ENCODE measurements at places on chromosomes 6 and 20.

GRCh38 chr6:136788069-136788902 lies 4.0 kb downstream of the MAP3K5 start:
- no peak for DNase-seq

- no peak for DNase-seq
Observed at GRCh38 chr6:16669227-16669626, 92.0 kb downstream of the ATXN1 start.

DNA sequence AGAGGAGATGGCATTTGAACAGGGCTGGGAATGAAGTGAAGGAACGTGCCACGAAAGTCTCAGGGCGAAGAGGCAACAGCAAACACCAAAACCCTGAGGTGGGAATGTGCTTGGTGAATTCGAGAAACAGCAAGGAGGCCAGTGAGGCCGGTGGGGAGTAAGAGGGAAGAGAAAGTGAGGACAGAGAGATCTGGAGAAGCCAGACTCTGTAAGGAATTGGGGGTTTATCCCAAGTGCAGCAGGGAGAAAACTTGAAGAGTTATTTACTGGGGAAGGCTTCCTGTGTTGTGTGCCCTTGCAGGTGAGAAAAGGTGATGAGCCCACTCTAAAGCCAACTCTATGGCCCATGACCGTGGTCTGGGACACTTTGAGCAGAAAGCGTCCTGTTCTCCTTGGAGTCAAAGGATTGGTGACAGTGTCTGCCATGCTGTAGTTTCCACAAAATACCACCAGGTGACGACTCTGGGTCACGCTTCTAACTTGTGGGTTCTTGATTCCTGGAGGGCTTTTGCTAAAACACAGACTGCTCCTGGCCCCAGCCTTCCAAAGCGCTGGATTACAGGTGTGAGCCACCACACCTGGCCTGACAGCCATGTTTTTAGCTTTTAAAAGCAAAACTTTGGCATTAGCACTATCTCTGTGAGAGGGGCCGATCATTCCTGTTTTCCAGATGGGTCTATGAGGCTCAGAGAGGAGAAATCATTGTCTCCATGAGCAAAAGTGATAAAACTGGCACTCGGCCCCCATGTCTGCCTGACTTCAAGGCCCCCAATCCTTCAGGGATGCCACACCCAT lies 18.0 kb upstream of the CSNK2A1 start:
- no peak for DNase-seq

GRCh38 chr6:63114610-63115211 lies 96.6 kb upstream of the FKBP1C start:
- DNase-seq: no peak

GRCh38 chr20:40638414-40638813 lies 50.6 kb downstream of the MAFB start:
- DNase-seq: no peak

GRCh38 chr6:1832844-1833787 lies 223.4 kb downstream of the FOXC1 start:
- peak; percentile 22 for DNase-seq

DNA sequence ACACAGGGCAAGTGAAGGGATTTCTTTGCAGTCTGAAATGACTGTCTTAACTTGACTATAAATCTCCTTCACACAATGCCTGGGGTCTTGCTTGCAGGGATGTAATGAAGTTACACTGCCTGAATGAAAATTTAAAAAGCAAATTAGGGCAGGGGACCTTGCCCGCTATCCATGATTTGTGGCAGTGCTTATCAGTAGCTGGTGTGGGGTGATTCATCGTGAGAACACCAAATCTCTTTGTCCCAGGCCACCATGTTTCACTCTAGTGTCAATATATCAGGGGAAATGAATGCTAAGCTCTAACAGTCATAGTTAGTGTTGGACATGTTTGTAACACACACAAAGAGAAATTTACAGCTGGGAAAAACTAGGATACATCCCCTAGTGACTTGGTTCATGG lies 713.7 kb upstream of the EPHA7 start:
- no peak for DNase-seq

DNA sequence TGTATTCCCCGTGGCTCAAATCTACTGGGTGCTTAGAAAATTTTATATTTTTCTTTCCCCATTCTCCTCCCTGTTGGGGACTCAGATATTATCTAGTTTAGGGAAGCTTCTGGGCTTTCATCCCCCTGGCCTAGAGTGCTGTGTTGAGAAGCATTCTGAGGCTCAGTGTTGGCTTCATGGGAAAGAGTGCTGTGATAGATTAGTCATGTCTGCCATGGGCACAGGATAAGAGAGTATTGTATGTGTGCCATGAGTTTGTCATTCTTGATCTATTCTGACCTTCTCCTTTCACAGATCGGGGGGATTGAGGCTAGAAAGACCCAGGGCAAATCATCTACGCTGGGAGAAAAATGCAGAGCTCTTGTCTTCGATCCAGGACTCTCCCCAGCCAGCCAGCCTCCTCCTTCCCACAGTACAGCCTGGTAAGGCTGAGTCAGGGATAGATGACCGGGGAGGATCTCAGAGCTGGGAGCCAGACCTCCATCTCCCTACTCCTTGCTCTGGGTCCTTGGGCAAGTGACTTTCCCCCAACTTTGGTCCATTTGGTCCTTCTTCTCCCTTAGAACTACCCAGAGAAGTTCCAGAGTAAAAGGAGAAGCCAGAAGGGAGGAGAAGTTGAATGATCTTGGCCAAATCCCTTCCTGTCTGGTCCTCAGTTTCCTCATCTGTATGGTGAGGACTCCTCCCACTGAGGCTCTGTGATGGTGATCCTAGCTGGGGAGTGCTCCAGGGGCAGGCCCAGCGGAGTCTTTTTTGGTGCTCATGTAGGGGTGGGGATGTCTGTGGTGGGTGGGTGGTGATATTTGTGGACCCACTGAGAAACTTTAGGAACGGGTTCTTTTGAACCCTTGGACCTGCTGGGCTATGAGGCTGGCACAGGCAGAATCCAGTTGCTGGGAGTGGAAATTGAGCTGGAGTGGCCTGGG lies 5.0 kb downstream of the SRC start:
- DNase-seq: no peak

- no peak for DNase-seq
Observed at GRCh38 chr20:20859510-20859909, 147.1 kb upstream of the RALGAPA2 start.

DNA sequence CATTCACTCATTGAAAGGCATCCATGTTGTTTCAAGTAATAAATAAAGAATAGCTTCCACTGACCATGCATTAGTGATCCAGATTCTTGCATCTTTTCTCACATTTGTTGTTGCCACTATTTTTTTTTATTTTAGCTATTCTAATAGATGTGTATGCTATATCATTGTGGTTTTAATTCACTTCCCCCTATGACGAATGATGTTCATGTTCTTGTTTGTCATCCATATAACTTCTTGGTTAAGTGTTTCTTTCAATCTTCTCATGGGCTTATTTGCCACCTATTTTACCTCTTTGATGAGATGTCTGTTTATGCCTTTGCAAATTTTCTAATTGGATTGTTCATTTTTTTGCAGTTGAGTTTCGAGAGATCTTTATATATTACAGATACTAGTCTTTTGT lies 681.2 kb downstream of the HDGFL1 start:
- no peak for DNase-seq

DNA sequence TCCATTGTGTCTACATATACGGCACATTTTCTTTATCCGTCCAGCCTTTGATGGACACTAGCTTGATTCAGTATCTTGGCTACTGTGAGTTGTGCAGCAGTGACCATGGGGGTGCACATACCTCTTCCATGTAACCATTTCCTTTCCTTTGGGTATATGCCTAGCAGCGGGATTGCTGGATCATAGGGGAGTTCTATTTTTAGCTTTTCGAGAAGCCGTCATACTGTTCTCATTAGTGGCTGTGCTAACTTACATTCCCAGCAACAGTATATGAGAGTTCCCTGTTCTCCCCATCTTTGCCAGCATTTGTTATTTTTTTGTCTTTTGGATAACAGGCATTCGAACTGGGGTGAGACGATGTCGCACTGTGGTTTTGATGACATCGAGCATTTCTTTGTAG lies 395.0 kb downstream of the SMOC2 start:
- DNase-seq: no peak

GRCh38 chr20:41063442-41063841 lies 34.8 kb downstream of the TOP1 start:
- DNase-seq: no peak

- DNase-seq: no peak
Observed at GRCh38 chr6:110646951-110647910, 168.0 kb downstream of the CDK19 start.

DNA sequence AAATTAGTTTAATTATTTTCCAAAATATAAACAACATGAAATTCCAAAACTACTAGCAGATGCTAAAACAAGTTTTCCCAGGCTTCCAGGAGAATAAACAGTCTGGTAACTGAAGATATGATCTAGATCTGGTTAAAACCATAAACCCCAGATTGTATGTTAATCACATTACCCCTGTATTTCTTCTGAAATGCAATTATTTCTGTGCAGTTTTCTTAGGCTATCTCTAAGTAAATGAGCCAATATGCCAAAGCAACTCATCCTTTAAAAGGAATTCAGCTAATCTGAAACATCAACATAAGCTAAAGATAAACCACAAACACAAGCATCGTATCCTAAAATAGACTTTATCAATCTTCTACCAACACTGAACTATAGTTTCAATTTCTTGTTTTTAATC lies 44.6 kb upstream of the SENP6 start:
- DNase-seq: no peak

GRCh38 chr20:56359212-56360132 lies 698 bp downstream of the FAM210B start:
- peak; percentile 33 for DNase-seq

GRCh38 chr6:53974941-53975340 lies 136.3 kb upstream of the MLIP start:
- no peak for DNase-seq

DNA sequence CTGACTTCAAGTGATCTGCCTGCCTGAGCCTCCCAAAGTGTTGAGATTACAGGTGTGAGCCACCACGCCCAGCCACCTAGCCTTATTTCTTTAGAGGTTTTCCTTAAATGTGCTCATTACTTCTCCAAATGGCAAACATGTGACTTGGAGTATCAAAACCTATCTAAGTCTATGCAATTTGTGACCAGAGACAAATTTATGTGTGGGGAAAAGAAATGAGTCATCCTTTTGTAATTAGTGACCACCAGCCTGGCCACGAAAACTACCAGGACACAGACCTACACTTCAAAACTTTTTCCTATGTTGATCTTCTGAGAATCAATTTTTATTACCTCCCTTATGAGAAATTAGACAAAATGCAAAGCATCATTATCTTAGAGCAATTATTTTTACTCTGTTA lies 64.6 kb upstream of the OGFRL1 start:
- DNase-seq: no peak

DNA sequence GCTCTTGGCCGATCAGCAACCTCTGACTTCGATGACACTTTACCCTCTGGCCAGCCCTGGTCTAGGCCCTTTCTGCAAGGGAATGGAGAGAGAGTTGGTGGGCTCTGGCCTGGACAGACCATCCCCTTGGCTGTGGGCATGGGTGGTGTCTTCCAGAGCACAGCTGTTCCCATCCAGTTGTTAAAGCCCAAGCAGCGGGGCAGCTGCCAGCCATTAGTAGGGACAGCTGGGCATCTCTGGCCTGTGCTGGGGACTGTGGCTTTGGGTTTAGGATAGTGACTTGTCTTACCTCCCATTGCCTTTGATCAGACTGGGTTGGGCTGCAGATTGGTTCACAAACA lies 2.8 kb downstream of the CDC25B start:
- DNase-seq: no peak

DNA sequence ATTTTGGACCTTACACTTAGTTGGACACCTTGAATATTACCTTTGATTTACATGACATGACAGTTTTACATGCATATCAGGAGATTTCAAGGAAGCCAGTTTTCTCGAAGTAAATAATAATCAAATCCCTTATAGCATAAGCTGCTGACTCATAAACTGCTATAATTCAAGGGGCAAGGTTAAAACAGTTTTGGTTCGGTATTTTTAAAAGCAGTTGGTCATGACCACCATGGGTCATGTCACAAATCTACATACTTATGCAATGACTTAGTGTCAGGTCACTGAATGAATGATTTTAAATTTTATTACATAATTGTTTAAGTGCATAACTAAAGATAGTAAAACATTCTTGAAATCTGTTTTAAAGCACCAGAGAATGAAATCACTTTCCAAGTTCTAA lies 158.0 kb downstream of the DST start:
- DNase-seq: no peak

DNA sequence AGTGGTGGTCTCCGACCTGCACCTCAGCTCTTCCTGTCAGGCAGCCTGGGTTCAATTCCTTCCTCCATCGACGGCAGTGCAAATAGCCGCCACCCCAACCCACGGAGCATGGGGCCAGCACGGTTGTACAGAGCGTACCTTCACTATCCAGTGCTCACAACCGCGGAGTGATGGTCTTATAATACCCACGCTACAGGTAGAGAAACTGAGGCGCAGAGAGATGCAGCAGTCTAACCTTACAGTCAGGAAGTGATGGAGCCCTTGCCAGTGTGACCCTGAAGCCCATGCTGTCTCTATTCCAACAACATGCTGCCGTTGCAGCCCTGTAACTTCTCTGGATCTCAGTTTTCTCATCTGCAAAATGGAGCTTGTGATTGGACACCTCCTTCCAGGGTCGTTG lies 11.0 kb downstream of the SCRT2 start:
- no peak for DNase-seq

GRCh38 chr20:36483919-36484808 lies 57.2 kb upstream of the MYL9 start:
- peak; percentile 32 for DNase-seq

DNA sequence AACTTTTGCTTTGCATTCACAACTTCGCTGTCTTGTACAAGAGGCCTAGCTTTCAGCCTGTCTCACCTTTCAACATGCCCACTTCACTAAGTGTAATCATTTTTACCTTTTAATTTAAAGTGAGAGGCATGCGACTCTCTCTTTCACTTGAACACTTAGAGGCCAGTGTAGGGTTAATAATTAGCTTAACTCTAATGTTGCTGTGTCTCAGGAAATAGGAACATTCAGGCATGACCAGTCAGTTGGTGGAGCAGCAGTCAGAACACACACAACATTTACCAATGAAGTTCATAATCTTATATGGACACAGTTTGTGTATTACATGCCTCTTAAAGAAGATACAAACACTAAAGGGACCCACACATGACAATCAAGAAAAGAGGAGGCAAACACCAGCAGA lies 47.6 kb downstream of the HTR1B start:
- DNase-seq: no peak

- no peak for DNase-seq
Observed at GRCh38 chr6:65771946-65772345, 64.9 kb upstream of the EYS start.

DNA sequence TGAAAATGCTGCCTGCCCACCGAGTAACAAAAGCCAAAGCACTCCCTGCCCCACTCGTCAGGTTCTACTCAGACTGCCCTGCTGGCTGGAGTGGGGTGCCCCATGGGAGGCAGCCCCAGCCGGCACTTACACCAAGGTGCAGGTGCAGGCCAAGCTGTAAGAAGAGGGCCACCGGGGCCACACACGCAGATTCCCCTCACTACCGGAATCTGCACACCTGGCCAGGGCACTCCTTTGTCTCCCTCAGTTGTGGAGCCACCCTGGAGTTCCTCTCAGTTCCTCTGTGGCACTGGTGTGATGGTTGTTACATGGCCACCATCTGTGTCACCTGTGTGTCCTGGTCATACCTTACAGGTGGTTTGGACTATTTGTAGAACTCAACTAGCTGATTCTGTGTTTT lies 112.4 kb downstream of the FOXO3 start:
- DNase-seq: no peak
